Lower leg skin (tissue), 4 donors: ENCODE measurements at places on chromosomes 13 and 19. TPM values are rescaled to one million over a fixed set of nuclear protein-coding genes. Genes with fewer than 3 reads are reported as not detected.

DNA sequence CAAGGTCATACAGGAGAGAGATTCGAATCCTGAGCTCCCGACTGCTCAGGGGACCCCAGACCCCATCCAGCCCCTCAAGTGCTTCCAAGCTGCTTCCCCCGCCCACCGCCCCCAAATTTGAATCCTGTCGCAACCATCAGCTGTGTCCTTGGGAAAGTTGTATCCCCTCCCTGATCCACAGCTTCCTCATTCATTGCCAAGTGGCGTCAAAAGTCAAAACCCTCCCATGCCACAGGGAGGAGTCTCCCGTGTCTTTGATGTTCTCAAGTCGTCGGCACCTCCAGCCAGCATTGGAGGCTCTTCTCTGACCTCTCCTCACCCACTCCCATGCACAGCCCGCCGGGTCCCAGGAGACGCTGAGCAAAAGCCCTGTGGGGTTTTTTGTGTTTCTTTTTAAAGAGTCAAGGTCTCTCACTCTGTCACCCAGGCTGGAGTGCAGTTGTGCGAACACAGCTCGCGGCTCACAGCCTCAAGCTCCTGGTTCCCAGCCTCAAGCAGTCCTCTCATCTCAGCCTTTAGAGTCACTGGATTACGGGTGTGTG, 2.8 kb upstream of the IFI30 start:
- peak; percentile 89 for DNase-seq

DNA sequence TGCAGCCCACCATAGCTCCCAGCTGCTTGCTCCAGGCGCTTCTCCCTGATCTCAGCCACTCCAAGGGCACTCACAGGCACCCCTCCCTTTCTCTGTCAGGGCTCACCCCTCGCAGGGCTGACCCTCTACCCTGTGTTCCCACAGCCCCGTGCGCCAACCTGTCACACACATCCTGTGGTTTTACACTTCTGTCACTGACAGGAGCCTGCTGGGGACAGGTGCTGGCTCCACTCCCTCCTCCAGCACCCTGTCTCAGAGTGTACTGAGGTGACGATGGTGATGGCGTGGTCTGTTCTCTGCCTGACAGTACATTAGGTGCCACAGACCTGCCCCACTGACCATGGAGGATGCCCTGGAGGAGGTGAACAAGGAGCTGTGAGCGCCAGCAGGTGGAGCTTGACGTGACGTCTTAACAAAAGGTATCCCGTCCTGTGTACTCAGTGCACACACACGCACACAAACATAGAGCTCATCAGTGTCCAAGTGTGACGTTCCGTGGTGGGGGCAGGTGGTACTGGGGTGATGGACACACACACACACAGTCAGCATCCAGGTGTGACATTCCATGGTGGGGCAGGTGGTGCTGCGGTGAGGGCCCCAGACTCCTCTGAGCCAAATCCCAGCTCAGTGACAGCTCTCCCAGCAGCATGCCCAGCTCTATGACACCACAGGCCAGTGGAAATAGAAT, 20.9 kb downstream of the C19orf44 start:
- DNase-seq = no peak

DNA sequence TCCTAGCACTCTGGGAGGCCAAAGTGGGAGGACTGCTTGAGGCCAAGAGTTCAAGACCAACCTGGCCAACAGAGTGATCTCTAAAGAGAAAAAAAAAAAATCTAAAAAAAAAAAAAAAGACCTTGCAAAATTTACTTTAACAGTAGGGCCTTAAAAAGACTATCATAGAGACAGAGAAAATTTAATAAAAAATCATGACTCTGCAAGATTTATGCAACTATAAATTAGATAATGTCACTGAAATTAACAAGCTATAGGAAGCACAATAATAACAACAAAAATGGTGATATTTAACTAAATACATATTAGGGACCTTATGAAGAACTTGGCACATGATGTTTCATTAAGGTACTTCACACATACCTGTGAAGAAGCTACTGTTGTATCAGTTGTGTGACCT, 11.2 kb downstream of the ZNF45 start:
- DNase-seq = no peak

CLN5 gene
- total RNA-seq = 16.9 TPM
